ENCODE measurements at places on chromosomes 2 and 18.

GRCh38 chr18:70456376-70456775 lies 167.5 kb downstream of the SOCS6 start:
- DNase-seq = no peak

DNA sequence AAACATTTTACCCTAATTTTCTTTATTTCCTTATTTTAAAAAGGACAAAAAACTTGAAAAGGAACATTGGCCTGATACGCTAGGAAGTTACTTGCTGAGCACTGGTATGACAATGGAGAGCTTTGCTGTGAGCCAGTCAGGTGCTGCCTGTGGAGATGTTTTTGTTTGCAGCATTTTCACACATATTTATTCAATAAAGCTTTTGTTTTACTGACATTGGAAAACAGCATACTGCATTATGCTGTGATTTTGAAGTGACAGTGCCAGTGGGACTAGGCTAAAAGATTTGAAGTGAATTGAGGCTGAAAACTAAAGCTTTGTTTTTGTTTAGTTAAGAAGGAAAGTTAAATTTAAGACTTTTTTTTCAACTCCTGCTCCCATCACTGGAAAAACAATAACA lies 470.7 kb upstream of the ZEB2 start:
- DNase-seq = no peak

GRCh38 chr2:169172151-169172735 lies 102.9 kb downstream of the DHRS9 start:
- no peak for DNase-seq

- peak; percentile 65 for DNase-seq
These were observed 161.2 kb upstream of the PIEZO2 start for GRCh38 chr18:11310476-11311086.

- DNase-seq = peak; percentile 6
These were observed 57.9 kb downstream of the EPC2 start for GRCh38 chr2:148702475-148702874.

Data from M059J (cell line).